ENCODE measurements at places on chromosomes 11 and 22.

DNA sequence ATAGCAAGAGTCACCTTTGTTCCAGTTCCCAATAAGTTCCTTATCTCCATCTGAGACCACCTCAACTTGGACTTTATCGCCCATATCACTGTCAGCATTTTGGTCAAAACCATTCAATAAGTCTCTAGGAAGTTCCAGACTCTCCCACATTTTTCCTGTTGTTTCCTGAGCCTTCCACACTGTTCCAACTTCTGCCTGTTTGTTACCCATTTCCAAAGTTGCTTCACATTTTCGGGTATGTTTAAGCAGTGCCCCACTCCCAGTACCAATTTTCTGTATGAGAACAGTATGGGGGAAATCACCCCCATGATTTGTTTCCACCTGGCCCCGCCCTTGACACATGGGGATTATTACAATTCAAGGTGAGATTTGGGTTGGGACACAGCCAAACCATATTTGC, 26.7 kb downstream of the BCL2L13 start:
- DNase-seq = no peak

DNA sequence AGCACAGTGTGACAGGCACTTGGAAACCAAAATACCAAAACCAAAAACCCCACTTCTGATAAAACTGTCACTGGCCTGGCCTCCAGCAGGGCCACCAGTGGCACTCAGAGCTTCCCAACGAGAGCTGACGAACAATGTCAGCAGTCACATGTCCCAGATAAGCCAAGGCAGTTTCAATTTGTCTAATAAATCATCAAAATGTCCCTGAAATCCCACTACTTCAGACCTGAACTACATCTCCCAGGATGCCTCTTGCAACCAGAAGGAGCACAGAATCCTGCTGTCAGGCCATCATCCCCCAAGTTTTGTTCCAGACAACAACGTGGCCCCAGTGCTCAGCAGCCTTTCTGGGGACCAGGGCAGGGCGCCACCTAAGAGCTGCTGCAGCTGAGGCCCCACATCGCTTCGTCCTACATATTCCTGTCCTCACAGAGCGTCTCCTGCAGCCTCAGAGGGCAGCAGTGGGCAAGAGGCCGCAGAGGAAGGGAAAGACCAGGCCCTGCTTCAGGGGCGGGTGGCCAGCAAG, 25.1 kb downstream of the LRFN4 start:
- DNase-seq = no peak

- DNase-seq = no peak
Observed at GRCh38 chr11:66070604-66071380, 720 bp downstream of the PACS1 start.

DNA sequence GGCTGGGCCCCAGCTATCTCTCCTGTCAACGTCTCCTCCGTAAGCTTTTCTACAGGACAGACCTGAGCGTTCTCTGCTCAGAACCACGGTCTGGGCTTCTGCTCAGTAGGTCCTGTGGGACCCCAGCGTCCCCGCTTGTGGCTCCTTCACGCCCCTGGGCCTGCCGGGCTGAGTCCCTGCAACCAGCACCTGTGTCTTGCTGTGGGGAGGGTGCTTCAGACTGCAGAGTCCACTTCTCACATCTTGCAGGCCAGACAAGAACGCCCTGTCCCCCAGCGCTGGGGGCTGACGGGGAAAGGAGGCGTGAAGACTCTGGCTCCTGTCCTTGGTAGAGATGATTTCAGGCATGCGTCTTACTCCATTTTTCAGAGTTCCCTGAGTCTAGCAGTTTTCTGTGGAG, 1480.8 kb downstream of the BRD1 start:
- DNase-seq = no peak

DNA sequence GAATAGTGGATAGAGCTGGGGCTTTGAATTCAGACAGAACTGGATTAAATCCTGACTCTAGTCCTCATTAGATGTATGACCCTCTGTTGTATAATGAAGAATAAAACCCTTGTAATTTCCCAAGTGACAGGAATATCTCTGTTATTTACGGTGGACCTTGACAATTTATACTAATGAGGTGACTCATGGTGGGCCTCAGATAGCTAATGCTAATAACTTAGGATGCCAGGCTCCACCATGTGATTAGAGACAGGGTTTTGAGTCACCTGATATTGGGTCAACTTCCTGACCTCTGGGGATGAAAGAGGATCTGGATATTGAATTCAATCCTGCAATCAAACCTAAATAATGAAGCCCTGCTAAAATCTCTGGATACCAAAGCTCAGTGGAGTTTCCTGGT, 33.6 kb downstream of the OSBP start:
- DNase-seq = no peak

DNA sequence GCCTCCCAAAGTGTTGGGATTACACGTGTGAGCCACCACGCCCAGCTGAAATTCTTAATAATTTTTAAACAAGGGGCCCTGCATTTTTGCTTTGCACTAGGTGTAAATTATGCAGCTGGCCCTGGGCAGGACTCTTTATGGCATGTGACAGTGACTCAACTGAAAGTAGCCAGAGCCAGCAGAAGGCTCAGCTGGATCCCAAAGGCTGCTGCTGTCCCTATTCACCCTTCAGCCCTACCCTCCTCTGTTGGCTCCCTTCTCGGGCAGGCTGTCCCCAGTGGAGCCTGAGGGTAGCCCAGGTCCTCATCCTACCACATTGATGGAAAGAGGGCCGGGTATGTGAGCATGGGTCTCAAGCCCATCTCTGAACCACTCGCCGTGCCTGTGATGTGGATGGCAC, 45.6 kb downstream of the CD82 start:
- DNase-seq = no peak

- no peak for DNase-seq
Observed at GRCh38 chr11:2391181-2391975, 9.2 kb upstream of the TSSC4 start.

- no peak for DNase-seq
Observed at GRCh38 chr22:40001800-40002577, 7.2 kb downstream of the FAM83F start.

DNA sequence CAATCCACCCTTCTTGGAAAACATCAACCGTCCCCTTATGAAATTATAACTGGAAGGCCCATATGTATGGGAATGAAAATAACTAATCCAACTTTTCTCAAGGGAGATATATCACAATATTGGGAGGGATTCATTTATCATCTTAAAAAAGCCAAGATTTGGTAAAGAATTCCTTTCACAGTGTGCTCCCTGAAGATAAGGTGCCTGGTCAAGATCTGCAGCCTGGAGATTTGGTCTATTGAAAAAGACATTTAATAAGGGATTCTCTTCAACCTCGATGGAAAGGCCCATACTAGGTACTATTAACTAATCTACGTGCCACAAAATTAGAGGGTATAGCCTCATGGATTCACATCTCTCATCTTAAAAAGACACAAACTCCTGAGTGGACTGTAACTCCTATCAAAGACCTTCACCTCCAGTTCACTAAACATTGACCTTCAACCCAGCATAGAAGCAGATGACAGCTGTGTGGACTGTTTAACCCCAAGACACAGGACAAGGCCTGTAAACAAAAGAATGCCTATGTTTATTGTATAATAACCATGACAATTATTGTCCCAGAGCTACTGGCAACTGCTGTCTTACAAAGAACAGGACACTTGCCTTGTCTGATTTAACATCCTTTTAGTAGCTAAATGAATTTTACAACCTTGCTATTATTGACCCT, 4.8 kb upstream of the FDX1 start:
- DNase-seq = no peak

DNA sequence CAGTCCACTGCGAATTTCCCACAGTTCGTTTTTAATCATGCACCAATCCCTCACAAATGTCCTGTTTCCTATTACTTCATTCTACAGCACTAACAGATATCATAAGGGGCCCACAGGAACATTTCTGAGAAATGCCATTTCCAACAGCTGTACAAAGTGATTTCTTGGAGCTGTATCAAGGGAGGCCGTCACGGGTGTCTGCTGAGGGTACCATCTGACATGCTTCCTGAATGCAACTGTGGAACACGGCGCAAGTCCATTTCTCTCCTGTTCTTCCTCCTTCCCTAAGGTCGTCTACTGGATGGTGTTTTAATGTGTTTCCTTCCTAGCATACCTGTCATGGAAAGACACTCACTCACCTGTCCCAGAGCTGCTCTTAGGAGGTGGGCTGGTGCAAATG, 320.7 kb downstream of the LARGE1 start:
- DNase-seq = no peak

GRCh38 chr11:12808519-12808918, 134.3 kb downstream of the TEAD1 start:
- no peak for DNase-seq

DNA sequence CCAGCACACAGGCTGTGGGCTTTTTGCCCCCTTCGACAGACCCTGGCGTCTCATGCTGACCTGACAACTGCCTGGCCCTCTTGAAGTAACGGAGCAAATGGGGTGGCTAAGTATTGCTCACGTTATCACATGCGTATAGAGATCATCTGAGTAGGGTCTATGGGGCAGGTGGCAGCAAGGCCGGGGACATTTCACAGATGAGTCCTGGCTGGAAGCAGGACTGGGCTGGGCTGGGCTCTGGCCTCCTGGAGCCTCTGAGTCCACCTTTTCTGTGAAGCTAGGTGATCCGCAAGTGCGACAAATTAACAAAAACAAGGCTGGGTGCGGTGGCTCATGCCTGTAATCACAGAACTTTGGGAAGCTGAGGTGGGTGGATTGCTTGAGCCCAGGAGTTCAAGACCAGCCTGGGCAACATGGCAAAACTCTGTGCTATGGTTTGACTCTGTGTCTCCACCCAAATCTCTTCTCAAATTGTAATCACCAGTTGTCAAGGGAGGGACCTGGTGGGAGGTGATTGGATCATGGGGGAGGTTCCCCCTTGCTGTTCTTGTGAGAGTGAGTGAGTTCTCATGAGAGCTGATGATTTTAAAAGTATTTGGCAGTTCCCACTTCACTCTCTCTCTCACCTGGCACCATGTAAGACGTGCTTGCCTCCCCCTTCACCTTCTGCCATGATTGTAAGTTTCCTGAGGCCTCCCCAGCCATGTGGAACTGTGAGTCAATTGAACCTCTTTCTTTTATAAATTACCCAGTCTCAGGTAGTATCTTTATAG, 122.0 kb downstream of the MPPED1 start:
- DNase-seq = no peak

GRCh38 chr11:409008-409599, 5.7 kb downstream of the SIGIRR start:
- DNase-seq = no peak

DNA sequence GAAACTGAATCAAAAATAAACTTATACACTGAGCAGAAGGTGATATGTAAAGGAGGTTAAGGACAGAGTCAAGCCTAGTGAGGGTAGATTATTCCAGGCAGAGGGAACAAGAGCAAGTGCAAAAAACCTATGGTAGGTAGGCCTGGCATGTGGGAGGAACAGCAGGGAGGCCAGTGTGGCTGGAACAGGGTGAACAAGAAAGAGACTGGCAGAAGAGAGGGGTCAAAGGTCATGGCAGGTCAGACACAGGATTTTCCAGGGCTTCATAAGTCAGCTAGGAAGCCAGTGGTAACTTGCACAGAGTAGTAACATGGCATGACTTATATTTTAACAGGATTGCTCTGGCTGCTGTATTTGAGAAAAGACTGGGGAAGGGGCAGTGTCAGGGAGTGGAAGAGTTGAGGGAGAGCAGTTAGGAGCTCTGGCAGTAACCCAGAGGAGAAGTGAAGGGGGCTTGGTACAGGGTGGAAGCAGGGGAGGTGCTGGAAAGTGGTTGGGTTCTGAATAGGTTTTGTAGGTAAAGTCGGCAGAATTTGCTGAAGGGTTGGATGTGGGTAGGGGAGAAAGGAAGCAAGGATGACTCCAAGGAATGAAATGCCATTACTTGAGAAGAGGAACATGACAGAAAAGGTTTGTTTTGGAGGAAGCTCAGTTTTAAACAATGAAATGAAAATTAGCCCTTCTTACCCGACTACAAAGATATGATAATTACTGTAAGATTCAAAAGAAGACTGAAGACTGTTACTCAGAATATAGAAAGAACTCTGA, 86.2 kb downstream of the ZNRF3 start:
- no peak for DNase-seq

DNA sequence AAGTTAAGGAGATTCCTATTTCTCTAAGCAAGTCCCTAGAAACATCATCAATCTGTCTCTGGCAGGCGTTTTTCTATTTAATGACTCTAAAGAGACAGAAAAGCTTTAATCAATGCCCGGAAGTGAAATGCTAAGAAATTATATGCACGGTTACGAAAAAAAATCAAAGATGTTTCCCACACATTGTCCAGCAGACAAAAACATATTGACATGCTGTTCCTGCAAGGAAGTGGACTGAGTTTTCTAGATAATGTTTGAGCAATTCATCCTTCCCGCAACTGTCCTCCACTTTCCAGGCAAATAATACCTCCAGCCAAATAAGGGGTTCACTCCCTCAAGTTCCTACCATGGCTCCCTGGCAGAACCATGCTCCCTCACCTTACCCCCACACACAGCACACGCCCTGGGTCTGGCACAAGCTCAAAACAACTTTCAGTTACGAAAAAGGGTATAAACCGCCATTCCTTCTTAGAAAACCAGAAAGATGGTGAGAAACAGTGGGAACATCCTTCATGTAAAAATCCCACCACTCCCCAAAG, 29.6 kb downstream of the GALNT18 start:
- DNase-seq = no peak

DNA sequence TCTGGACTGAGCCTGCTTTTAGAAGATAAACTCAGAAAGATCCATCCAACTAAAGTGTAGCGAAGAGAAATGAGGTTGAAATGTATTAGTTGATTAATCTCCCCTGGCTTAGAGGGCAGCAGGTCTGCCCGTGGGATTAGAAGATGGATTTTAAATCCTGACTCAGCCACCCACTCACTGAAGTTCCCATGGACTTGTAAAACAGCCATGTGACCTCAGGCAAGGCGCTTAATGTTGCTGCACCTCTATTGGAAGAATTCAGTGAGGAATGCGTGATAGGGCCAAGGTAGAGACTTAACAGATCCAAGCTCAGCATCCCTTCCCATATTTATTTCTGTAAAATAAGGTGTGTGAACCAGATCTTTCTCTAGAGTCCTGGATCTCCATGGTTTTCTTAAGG, 45.1 kb upstream of the ELF5 start:
- DNase-seq = no peak

DNA sequence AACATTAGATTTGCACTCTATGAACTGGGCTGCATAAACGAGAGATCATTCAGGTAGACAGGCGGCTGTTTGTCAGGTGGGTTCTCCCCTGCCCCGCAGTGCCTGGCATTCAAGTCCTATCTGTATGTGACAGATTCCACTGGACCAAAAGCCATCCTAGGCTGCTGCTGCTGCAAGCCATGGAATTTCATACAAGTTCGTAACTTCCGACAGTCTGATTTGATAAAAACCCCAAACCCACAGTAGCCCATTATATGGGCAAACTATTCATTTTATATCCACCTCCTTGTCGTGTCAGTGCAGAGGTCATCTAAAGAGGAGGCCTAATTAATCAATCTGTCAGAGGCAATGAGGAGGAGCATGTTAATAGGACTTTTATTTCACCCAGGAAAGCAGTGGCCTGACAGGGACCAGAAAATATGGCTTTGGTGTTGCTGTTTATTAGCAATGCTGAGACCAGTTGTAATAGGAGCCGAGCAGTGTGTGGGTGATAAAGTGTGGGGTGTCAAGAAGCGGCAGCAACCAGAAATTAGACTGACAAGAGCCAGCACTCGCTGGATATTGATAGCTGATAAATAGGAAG, 124.2 kb downstream of the ARL14EP start:
- DNase-seq = no peak

Data from stimulated activated CD4-positive, alpha-beta T cell treated with anti-CD3 and anti-CD28 coated beads, Interleukin-15, amount 100 ng/mL, for 1 hour (primary cell).